Ovary (tissue), 10 donors: ENCODE measurements at places on chromosomes 1 and 21. TPM values are rescaled to one million over a fixed set of nuclear protein-coding genes. Genes with fewer than 3 reads are reported as not detected.

TAS1R1 gene
- polyA plus RNA-seq = not detected

PRDM16 gene
- 1.3 TPM for polyA plus RNA-seq

CDC73 gene
- polyA plus RNA-seq = 22.5 TPM

GRHL3 gene
- not detected for polyA plus RNA-seq

KLF17 gene
- polyA plus RNA-seq = not detected

C8B gene
- not detected for polyA plus RNA-seq

NHLH1 gene
- polyA plus RNA-seq = 0.02 TPM

SYNJ1 gene
- 4.8 TPM for polyA plus RNA-seq

CSF1 gene
- polyA plus RNA-seq = 48.6 TPM
